ENCODE measurements at places on chromosomes 1 and 21.
A peak's percentile ranks its signal among the peaks of the same experiment; 100 is the strongest.

DNA sequence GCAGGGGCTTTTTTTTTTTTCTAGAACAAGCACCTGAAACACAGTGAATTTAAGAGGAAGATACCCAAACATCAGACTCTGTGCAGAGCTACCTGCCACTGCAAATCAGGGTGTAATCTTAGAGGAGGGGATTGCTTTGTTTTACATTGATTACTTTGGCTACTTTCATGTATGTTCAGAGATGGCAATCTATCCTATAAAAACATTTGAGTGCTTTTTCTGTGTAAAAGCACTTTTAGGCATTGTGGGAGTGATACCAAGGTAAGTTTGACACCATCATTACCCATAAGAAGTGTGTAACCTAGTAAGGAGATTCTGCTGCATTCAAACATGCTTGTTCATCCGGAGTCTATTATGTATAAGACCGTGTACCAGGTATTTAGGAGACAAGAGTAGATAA, 50.1 kb downstream of the ZFYVE9 start:
- DNase-seq, result no peak

DNA sequence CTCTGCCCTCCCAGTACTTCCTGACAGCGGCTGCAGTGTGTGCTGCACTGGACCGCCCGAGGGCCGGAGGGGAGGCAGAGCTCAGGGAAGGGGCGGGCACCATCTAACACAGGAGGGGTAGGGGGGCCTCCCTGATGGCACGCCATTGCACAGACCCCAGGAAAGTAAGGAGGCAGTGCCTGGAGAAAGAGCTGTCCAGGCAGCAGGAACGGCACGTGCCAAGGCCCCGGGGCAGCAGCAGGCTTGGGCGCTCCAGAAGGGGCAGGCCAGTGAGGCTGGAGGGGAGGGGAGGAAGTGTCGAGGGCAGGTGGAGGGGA, 110.7 kb downstream of the CRYAA start:
- no peak for DNase-seq

DNA sequence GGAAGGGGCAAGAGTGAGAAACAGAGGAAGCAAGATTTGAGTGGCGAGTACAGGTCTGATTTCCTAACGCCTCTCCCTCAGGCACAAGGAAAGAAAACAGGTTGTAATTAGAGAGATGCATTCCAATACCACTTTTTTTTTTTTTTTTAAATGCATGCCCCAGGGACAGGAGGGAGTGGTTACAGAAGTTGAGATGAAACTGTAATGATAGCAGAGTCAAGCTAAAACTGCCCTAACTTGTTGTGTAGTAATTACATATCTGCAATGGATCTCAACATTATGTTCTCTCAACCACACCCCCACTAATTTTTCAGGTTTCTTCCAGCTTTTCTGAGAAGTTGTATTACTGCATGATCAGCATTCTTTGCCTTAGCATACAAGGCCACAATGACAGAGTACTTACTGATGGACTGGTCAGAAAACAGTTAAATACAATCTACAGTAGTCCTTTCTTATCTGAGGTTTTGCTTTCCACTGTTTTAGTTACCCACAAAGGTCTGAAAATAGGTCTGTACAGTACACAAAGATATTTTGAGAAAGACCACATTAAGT, 5.5 kb downstream of the ETV3 start:
- DNase-seq, result no peak

DNA sequence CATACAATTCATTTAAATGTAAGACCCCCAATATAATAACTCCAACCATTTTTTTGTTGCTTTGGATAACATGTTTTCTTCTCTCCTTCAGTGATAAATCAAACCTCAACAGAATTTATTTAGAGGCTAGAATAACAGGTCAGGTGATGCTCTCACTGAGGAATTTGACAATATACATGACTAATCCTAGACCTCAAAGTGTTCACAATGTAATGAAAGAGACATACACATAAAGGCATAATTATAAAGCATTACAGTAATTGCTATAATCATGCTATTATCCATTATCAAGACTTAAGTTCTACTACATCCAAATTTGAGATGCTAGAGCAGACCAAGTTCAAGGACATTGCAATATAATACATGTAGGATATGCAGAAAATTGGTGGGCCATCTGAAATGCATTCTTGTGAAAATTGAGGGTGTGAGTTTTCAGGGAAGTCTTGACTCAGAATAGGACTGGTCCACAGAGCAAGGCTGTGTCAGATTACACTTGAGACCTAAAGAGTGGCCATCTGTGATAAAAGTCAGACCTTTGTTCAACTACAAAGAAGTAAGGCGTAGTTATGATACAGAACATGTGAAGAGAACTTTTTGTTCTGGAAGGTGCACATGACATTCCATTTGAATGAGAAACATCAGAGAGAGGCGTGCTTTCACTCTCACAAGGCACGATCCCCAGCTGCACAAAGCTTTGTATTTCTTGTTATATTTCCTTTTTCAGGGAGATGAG, 45.5 kb downstream of the UTP25 start:
- no peak for DNase-seq

DNA sequence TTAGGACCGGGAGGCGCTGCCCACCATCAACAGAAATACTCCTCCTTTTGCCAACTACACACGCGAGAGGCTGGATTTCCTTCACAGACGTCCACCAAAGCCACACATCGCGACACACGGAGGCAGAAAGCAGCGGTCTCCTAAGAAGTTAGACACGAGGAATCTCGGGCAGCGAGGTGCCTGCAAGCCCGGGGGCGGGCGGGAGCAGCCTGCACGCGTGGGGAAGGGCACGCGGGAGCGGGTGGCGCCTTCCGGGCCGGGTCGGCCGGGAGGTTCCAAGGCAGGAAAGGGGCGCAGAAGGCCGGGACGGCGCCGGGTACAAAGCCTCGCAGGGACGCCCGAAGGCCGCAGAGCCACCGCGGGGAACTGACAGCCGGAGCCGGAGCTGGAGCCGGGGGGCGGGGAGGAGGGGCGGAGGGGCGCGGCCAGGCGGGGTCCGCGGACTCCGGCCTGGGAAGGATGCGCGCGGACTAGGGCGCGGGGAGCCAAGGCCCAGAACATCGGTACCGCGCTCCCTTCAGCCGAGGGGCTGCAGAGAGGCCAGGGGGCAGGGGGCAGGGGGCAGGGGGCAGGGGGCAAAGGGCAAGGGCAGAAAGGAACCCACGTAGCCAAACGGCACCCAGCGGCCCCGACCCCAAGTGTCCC, 722 bp downstream of the NPHP4 start:
- DNase-seq, result peak; percentile 41

DNA sequence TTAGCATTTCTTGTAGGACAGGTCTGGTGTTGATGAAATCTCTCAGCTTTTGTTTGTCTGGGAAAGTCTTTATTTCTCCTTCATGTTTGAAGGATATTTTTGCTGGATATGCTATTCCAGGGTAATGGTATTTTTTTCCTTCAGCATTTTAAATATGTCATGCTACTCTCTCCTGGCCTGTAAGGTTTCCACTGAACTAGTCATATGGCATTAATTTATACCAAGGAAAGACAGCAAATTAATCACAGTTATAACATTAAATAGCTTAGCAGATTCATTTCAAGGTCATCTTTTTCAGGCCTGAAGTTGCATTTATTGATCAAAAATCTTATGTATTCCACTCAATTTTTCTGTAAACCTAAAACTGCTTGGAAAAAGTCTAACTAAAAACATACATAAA, 54.9 kb downstream of the AK5 start:
- DNase-seq, result no peak

DNA sequence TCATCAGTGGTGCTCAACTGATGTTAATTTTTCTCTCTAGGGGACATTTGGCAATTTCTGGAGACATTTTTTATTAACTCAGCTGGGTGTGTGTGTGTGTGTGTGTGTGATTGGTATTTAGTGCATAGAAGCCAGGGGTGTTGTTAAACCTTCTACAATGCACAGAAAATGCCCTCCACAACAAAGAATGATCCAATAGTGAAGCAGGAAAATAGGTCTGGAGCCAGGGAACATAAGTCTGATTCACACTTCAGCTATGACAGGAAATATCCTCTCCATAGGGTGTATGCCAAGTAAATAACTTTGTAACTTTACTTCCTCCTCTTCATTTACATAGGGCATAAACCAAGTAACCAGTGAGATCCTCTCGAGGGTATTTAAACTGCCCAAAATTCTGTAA, 25.1 kb upstream of the TMEM61 start:
- no peak for DNase-seq

DNA sequence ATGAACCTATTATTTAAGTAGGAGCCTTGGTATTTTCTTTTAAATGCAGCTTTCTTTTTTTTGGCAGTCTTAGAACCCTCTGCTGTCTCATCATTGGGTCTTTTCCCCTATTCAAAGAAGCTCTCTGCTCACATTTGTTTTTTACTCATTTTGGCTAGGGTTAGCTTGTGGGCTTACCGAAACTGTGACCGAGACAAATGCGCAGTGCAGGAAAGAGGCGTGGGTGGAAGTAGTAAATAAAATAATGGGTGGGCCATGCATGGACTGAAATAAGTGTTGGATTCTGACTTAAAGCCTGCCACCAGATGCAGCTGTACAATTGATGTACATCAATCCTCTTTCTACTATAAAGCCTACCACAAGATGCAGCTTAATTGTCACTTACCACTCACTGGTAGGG, 14.7 kb downstream of the XPR1 start:
- no peak for DNase-seq

GRCh38 chr1:226135059-226135651, 51.4 kb downstream of the ACBD3 start:
- no peak for DNase-seq

Data from common myeloid progenitor, CD34-positive (primary cell).